ENCODE measurements at places on chromosomes 6 and 20.

- DNase-seq, result no peak
Measured at GRCh38 chr6:131427434-131428058, 145.5 kb upstream of the ARG1 start.

DNA sequence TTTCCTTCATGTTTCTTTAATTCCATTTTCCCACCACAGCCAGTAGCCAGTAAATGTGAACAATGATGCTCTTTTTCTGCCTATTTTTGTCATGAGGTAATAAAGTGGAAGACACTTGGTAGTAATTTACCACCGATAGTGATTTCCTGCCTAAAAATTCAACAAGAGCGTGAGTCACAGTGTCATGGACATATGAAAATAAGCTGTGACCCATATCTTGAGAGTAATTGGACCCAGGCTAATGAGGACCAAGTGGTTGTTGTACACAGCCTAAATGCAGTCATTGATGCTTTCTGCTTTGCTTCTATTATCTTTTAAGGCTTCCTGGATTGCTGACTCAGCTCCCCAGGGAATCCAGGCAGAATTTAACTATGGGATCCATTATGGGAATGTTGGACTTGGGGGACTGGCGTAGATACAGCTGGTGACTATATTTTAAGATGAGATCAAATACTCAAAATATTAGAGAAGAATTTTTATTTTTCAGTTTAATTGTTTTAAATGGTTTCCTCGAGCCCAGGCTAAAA, 265.9 kb upstream of the FERMT1 start:
- no peak for DNase-seq

GRCh38 chr6:158232316-158233213, 64.4 kb downstream of the GTF2H5 start:
- peak; percentile 15 for DNase-seq

DNA sequence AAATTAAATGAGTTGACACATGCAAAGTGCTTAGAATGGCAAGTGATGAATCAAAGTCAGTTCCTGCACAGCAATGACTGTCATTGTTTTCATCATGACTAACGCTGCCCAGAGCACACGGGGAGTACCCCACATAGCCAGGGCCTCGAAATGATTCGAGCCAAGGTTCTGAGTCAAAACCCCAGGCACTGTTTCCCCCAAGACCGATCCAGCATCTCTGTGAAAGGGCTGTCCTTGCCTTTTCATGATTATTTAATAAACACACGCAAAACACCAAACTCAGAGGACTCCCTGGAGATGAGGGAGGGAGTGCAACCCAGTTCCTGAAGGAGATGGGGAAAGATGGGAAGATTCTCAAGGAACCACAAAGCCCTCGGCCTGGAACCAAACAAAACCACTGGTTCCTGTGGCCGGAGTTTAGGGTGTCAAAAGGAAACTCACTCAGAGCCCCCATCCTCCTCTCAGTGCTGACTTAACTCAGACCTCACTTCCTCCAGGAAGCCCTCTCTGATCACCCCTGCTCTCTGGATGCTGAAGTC, 3.8 kb downstream of the PREX1 start:
- peak; percentile 37 for DNase-seq

DNA sequence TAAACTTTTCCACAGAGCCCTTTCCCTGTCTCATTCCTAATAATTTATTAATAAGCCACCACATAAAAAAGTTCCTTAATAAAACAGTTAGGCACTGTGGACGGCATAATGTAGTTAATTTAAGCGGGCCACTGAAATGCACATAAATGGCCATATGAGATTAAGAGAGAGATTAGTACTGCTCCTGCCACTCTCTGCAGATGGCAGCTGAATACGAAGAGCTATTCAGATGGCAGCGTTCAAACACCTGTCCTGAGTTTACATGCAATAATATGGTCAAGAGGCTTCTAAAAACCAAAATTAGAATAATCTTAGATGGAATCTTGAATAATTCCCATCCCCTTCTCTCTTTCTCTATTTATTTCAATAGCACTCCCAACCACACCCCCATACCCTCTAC, 461.8 kb downstream of the PKHD1 start:
- no peak for DNase-seq

DNA sequence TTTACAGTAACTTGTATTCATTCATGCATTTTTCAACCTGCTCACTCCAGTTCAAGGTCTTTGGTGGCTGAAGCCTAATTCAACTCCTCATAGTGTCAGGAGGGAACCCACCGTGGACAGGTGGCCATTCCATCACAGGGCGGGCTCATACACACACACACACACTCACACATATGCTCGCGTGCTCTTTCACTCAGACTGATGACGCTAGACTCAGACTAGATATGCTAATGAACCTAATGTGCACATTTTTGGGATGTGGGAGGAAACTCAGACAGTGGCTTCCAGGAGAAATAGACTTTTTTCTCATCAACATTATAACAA, 56.7 kb downstream of the TRIM27 start:
- DNase-seq, result no peak

DNA sequence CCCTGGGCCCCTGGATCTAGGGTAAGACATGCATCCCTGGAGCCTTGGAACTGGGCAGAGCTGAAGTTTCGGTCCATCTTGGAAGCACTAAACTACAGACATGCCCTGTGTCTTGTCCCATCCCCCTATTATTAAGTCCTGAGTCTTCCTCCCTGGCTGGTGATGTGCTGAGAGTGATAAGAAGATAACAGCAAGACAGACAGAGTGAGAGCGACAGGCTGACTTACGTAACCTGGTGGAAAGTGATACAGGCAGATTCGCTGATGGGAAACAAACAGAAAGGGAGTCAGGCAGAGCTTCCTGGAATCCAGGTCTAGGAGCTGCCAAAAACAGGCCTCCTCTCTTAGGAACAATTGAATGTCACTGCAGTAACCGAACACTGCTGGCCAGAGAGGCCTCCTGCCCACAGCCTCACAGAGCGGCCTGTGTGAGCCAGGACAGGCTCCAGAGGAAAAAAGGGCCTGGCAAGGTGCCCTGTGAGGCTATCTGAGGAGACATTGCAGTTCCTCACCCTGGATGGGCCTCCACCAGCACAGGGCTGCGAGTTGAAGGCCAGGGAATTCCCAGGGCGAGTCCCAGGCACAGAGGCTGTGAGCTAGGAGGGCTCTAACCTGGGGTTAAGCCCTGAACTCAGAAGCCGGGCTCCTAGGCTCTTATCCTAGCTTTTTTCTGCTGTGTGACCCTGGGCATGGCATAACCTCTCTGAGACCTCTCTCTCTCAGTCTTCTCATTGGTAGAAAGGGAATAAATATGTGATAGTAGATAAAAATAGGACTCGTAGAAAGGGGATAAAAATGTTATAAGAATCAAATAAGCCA, 34.2 kb upstream of the B4GALT5 start:
- no peak for DNase-seq

GRCh38 chr6:141248021-141248799, 884.5 kb upstream of the GJE1 start:
- no peak for DNase-seq

DNA sequence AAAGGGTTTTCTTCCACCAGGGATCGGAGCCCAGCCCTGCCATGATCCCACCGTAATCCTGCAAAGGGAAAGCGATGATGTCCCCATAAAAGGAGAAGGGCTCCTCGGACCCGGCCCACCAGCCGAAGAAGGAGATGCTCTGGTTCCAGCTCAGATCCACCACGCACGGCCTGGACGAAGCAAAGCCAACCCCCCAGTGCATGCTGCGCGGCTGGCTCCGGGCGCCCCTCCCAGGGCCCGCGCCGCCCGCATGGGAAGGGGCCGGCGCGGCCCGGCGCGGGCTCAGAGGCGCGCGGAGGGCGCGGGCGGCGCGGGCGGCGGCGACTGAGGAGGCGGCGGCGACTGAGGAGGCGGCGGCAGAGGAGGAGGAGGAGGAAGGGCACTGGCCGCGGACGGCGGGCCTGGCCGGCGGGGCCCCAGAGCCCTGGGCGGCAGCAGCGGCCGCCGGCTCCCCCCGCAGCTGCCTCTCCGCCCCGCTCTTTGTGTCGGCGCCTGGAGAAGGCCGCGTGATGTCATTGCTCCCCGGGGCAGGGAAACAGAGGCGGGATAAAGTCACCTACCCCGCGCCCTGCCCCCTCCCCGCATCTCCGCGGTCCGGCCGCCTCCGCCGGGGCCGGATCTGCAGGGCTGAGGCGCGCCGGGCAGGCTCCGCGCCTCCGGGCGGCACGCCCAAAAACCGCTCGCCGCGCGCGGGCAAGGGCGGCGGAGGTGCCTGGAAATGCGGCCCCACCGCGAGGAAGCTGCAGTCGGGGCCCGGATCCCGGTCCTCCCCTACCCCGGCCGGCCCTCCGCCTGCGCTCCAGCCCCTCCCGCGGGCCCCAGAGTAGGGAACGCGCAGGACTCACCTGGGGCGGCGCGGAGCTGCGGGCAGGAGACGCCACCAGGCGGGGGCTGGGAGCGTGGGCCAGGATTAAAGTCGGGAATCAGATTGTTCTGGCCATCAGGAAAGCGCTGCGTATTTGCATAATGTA, at the start of gene FAXC:
Gene FAXC, minus strand, starts transcription at position 504 of the 971 bp plus-strand sequence. Its CDS starts 302 bp downstream, at position 202.
- no peak for DNase-seq

GRCh38 chr6:122289762-122290539, 109.5 kb upstream of the HSF2 start:
- no peak for DNase-seq

- no peak for DNase-seq
Measured at GRCh38 chr6:110185879-110186278, 5.7 kb downstream of the CDC40 start.

DNA sequence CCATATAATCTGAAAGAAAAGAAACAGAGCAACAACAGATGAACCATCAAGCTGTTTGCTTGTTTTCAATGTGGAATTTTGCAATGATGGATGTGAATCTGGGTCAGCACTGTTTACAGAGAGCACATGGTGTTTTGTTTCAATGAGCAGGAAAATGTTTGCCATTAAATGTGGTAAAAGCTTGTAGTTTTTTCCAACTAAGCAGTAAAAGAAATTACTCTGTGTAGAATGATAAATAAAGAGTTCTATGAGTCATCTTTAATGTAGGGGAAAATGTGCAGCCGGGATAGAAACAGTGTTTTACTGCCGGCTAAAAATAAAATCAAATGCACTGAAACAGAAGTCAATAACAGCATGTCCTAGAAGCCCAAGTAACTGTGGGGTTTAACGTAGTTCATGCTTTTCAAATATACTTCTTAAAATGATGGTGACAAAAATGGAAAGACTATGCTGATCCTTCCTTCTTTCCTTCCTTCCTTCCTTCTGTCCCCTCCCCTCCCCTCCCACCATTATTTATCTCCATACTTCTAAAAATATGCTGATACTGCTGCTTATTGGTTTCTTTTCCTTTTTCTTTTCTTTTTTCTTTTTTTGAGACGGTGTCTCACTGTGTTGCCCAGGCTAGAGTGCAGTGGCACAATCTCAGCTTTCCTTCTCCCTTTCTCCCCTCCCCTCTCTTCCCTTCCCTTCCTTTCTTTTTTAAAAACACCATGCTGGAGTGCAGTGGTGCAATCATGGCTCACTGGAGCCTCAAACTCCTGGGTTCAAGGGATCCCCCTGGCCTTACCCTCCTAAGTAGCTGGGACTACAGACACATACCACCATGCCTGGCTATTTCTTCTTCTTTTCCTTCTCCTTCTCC, 6.3 kb upstream of the NAA20 start:
- no peak for DNase-seq

GRCh38 chr6:72824833-72825232, 203.0 kb downstream of the KCNQ5 start:
- no peak for DNase-seq

DNA sequence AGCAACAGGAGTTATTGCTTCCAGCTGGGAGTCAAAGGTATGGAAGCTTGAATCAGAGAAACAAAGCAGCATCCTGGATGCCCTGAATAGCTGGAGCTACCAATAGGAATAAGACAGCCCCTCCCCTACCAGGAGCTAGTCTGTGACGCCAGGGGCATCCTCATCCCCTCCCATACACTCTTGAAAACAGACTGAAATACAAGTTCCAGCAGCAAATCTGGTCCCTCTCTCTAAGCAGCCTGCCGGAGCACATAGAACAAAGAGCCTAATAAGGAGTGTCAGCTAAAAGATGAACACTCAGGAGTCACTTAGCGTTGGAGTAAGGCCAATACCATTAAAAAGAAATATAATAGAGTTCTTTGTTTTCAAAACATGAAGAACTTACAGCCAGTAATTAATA, 25.6 kb downstream of the FILIP1 start:
- DNase-seq, result no peak

All from activated CD4-positive, alpha-beta T cell treated with anti-CD3 and anti-CD28 coated beads for 1 hour (primary cell).